Activated T-cell treated with anti-CD3 and anti-CD28 coated beads, Interleukin-2, amount 50 U/mL, for 72 hours (primary cell): ENCODE measurements at places on chromosomes 3 and 15. TPM values are rescaled to one million over a fixed set of nuclear protein-coding genes. Genes with fewer than 3 reads are reported as not detected.

DNA sequence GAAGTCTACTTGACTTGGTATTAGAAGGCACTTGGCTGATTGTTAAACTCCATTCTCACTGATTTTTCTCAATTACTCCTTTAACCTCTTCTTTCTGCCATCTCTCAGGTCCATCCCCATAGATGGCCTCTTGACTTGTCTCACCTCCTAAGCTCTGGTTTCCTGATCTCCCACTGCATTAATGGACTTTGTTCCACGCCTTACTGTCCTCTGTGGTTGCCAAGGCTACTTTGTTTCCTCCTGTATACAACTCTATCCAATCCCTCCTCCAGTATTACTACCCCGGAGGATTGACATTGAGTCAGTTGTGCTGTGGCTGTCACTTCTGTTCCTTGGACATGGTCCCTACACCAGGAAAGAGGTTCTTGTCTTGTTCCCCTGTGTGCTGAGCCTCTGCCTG is 10.6 kb upstream of the GLCE start:
- no peak for DNase-seq

GP9 gene
- total RNA-seq, result not detected

PP2D1 gene
- total RNA-seq, result not detected

GRCh38 chr15:61951949-61952348 is 108.3 kb downstream of the VPS13C start:
- DNase-seq, result no peak

SOX14 gene
- total RNA-seq, result not detected

GRCh38 chr3:126419886-126420786 is 25.4 kb downstream of the CFAP100 start:
- DNase-seq, result no peak

DNA sequence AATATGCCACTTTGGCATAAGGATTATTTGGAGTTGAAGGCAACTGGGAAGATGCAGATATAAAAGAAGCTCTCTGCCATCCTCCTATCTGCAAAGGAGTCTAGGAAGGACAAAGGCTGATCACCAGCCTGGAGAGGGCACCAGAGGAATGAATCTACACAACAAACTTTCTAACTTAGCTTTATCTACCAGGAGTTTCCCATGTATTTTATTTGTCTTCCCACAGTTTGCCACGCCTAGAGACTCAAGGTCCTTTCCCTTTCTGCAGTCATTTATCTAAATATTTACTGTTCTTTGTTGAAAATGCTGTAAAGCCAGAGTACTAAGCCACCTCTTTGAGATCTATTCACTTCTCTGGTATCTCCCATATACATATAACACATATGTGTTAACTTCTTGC is 32.2 kb downstream of the GPR176 start:
- DNase-seq, result no peak

DNA sequence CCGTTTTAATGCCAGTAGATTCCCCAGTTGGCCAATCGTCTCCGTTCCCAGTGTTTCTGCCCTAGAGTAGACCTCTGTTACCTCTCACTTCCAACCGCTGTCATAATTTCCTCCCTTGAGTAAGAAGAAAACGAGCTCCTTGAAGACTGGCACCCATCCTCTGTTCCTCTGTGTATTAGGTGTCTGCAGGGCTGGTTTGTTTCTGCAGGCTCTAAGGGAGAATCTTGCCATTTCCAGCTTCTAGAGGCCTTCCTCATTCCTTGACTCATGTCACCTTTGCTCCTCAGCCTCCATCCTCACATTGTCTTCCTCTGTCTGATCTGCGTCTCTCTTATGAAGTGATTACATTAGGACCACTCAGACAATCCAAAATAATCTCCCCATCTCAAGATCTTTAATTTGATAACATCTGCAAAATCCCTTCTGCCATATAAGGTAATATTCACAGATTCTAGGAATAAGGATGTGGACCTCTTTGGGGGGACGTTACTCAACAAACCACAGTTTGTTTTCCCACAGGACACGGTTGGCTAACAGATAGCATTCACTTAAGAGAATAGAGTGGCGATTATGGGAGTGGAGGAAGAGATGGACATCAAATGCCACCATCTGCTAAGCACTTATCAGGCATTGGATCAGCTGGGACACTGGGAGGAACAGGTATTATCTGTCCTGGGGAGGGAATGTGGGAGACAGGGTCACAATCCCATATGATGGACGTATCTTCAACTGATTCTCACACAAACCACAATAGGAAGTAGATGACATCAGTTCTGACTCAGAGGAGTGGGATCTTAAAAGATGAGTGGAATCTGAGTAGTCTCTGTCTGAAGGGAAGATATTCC is 17.1 kb downstream of the ARHGAP31 start:
- no peak for DNase-seq

NCKIPSD gene
- 27.8 TPM for total RNA-seq

- peak; percentile 65 for DNase-seq
Measured at GRCh38 chr15:38611228-38611627, 46.6 kb upstream of the RASGRP1 start.

CLEC3B gene
- not detected for total RNA-seq

GRCh38 chr3:142152384-142152783 is 3.0 kb upstream of the TFDP2 start:
- DNase-seq, result no peak

- DNase-seq, result no peak
Measured at GRCh38 chr3:164049847-164050246, 1028.4 kb downstream of the SI start.

VGLL4 gene
- 22.3 TPM for total RNA-seq

GRCh38 chr3:175159202-175159601 is 300.1 kb downstream of the NAALADL2 start:
- DNase-seq, result no peak

SERINC4 gene
- 0.14 TPM for total RNA-seq

GRCh38 chr3:10973046-10973595 is 19.4 kb upstream of the SLC6A1 start:
- DNase-seq, result no peak

DNA sequence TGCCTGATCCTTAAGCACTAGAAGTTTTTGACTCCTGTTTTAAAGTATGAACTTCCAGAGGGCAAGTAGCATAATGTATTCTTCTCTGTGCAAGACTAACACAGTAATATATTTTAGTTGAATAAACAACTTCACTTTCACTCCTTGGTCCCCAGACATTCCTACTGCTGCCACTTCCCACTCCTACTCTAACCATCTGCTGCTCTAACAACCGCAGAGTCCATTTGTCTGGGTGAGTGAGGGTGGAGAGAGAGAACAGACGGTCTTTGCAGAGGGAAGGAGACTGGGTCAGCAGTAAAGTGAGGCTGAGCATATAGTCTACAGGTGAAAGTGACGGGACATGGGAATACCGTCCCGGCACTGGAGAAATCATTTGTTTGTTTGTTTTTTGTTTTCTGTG is 301.0 kb upstream of the SLCO3A1 start:
- no peak for DNase-seq

GRCh38 chr15:55277715-55278114 is 11.9 kb downstream of the RAB27A start:
- no peak for DNase-seq

DNA sequence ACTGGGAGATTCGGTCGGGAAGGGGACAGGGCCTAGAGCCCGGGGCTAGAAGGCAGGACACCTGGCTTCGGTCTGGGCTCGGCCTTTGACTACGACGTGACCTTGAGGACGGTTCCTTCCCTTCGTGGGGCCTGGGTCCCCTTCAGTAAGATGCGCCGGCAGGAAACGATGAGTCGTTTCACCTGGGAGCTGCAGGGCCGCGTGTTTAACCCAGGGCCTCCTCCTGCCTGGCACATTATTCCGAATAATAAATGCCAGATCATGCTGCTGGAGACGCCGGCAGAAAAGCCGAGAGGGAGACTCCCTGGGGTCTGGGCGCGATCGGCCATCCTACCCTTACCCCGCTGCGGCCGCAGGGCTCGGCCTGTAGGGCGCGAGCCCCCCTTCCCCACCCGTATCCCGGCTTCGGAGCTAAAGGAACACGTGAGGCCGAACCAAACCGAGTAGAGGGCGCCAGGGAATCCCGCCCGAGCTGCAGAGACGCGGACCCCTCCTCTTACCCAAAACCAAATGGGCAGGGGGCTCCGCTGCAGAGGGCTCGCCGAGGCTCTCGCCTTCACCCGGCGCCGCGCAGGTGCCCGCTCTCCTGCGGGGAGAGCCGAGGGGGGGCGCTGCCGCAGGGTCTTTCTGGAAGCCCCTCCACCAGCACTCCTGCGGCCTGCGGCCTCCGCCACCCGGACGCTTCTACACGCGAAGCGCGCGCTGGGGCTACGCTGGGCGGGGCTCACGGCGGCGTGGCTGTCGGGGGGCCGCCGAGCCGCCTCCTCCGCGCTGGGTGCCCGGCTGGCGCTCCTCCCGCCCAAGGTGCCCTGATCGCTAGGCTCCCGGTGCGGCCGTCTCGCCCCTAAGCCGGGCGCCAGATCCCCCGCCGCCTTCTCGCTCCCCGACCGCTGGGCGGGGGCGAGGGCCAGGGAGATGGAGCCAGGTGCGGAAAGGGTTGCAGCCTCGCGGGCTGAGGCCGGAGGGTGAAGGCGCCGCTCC is at the start of gene BDH1:
Gene BDH1 (minus strand): TSS at position 688 of the 981 bp plus-strand sequence. CDS start 9,525 bp downstream, outside the sequence.
- peak; percentile 80 for DNase-seq

CPNE4 gene
- 0.65 TPM for total RNA-seq

GRCh38 chr3:194713299-194714136 is 27.8 kb downstream of the FAM43A start:
- DNase-seq, result no peak

- DNase-seq, result no peak
Measured at GRCh38 chr3:12773030-12773709, 14.1 kb upstream of the TMEM40 start.

- no peak for DNase-seq
Measured at GRCh38 chr3:112101916-112102315, 15.7 kb downstream of the C3orf52 start.

- no peak for DNase-seq
Measured at GRCh38 chr3:138089091-138089490, 26.3 kb downstream of the DZIP1L start.

DNA sequence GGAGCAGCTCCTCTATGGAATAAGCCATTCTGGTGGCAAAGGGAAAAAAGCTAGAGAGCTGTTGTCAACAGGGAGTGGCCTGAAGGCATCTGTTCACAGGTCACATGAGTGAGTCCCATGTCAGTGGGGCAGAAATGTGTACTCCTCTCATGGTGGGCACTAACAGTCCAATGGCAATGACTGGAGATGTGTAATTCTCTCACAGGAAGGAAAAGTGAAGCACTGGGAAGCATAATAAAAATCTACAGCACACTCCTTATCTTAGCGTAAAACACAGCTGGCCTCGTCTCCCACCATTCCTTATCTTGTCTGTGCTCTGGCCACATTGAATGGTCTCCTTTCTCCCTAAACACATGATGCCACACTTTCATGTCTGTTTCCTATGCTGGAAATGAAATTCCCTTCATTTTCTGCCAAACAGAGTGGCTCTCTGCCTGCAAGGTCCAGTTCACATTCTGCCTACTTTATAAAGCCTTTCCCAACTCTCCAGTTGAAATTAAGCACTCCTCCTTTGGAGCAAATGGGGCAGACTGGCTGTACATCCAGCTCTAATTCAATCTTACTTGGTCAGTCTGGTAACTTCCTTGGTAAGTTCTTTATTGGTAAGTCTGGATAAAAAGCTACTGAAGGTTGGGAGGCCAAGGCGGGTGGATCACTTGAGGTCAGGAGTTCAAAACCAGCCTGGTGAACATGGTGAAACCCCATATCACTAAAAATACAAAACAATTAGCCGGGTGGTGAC is 139.8 kb downstream of the RPL22L1 start:
- no peak for DNase-seq

MUC4 gene
- 0.42 TPM for total RNA-seq

VGLL3 gene
- not detected for total RNA-seq

EFCC1 gene
- total RNA-seq, result 0.42 TPM

GRM7 gene
- total RNA-seq, result not detected

DALRD3 gene
- total RNA-seq, result 24.8 TPM

CDHR4 gene
- not detected for total RNA-seq

SLC12A1 gene
- total RNA-seq, result not detected

DNA sequence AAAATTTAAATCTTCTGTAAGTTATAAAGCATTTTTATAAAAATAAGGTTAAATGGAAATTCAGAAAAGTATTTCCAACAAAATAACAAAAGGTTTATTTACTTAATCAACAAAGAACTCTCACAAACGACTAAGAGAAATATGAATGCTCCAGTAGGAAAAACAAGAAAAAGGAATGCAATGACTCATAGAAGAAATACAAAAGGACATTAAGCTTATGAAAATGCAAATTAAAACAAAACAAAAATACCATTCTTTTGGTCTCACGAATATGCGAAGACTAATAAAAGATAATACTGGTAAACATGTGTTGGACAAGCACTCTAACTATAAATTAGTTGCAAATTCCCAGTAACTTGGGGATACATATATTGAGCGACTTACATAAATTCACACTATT is 17.5 kb upstream of the TBC1D5 start:
- no peak for DNase-seq

NDUFAF3 gene
- total RNA-seq, result 35.1 TPM

RPP25 gene
- total RNA-seq, result 2.2 TPM

GP5 gene
- total RNA-seq, result 1.9 TPM

DNA sequence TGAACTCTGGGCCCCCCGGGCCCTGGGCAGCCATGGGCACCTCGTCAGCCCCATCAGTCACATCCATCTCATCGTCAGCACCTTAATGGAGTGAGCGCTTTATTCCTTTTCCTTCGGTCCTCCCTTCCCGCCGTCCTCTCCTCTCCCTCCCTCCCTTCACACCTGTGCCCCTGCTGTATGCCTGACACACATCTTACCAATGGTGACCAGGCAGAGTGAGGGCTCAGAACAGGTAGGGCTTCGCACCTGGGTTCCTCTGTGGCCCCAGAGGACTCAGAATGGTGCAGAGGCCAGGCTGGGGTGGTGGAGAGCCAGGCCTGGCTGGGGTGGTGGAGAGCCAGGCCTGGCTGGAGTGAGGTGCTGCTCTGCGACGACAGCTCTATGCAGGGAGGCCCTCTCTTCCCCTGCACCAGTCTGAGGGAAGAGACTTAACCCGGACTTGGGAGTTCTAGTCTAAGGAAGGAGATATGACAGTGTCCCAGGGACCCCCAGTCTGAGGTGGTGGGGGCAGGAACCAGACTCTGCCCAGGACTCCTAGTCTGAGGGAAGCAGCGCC is 11.6 kb downstream of the C15orf39 start:
- no peak for DNase-seq

PIF1 gene
- total RNA-seq, result 39.7 TPM

- DNase-seq, result no peak
Measured at GRCh38 chr3:117633207-117633606, 923.6 kb downstream of the TUSC7 start.

FBXO40 gene
- not detected for total RNA-seq

CTDSPL2 gene
- 61.2 TPM for total RNA-seq

SYNPR gene
- total RNA-seq, result not detected

GRCh38 chr3:9883706-9884554 is 3.9 kb upstream of the CIDEC start:
- DNase-seq, result no peak

DNA sequence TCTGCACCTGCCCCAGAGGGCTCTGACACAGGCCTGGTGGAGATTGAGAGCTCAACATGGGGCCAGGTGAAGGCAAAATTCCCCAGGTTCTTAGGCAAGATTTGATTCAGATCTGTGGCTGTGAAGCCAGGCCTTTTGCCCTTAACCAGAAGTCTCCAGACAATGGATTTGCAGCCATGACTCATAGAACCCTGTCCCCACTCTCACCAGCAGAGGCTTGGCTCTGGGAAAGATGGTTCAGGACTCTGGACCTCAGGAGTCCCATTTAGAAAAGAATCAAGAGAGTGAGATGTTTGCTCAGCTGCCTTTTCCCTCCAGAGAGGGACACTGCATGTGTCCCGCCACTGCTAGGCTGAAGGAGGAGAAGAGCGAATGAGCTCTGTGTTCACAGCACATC is 361.4 kb upstream of the ICE2 start:
- no peak for DNase-seq
